ENCODE measurements at places on chromosomes 4 and X.

DNA sequence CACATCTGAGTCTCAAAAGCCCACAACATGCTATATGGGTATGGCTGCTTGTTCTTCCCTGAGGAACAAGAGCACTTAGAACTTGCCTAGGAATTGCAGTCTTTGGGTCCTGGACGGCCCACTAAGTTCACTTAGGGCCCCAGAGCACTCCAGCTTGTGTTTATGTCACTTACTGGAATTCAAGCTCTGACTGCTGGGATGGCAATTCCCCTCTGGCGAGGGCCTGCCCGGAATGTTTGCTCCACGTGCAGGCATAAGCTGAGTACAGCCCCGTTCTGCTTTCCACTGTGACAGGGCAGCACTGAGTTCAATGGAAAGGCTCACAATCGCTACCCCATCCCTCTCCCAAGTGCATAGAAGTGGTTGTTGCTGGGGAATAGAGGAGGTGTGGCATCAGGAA, 25.9 kb upstream of the RASSF6 start:
- DNase-seq = no peak

DNA sequence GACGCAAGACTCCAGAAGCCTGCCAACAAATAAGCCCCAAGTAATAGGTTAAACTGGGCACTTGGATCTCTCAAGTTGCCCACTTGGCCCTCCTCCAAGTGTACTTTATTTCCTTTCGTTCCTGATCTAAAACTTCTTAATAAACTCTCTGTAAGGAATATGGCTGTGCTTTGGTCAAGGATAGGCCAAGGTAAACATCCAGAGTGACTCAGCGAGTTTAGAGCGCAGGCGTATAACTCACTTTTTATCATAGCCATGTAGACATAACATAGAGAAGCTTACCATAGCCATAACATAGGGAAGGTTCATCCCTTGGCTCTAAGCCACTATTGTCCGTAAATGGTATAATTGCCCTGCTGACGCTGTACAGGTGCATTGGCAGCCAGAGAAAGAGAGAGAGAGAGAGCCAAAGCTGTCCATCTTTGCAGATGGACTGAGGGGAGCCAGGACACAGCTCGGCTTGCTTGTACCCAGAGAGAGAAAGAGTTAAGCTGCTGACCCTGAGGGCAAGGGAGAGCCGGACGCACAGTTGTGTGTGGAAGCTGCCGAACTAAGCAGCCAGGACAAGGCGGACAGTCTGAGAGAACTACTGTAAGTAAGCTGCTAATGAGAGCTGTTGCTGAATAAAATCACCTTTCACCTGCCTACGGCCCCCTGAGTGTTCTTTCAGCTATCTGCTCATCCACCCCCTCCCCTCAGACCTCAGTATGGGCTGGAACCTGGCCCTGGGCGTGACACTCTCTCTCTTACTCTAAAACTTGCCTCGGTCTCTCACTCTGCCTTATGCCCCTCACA, 1.8 kb downstream of the TLR1 start:
- no peak for DNase-seq

- no peak for DNase-seq
Observed at GRCh38 chrX:110114260-110114776, 111.4 kb downstream of the TMEM164 start.

GRCh38 chr4:112284662-112285411, 867 bp downstream of the TIFA start:
- DNase-seq = no peak

GRCh38 chr4:26490111-26490959, at the start of gene CCKAR:
CCKAR (minus strand) TSS chr4:26490484; CDS start chr4:26490267, 217 bp downstream.
- DNase-seq = no peak

- DNase-seq = no peak
Observed at GRCh38 chrX:25020905-25021449, 5.2 kb upstream of the ARX start.

- DNase-seq = peak; percentile 9
Observed at GRCh38 chr4:111689214-111689613, 456.0 kb upstream of the FAM241A start.

DNA sequence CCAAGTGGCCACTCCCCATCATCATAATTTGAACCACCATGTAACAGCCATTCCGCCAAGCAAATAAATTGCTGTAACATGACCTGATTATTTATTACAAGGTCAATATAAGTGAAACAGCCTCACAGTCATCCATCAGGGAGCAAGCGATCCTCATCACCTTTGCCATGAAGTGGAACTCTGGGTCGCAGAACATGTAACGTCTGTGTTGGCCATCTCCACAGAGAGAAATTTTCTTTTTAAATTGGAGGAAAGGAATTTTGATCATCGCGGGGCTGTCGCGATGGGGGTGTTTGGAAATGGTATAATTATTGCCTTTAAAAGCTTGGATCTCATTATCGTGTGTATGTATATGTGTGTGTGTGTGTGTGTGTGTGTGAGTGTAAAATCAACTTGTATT, 90.2 kb downstream of the SHOX start:
- no peak for DNase-seq

GRCh38 chrX:124337916-124338315, 5.5 kb downstream of the TEX13D start:
- DNase-seq = no peak

DNA sequence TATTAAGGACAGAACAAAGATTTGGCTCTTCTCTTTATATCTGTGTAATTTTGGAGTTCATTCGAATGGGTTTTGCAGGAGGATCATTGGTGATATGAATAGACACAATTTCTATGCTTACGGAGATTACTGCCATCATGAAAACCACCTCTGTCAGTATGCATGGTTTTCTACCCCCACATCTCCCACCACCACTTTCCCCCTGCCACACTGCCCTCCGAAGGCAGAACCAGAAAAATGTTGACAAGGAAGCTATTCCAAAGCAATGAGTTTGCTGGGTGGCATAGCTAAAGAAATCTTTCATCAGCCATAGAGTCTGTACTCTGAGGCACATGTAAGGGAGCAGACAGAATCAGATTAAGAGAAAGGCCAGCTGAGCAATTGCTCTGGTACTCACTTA, 567.3 kb upstream of the ACTRT1 start:
- no peak for DNase-seq

GRCh38 chr4:83561381-83561780, 25.5 kb downstream of the GPAT3 start:
- no peak for DNase-seq

DNA sequence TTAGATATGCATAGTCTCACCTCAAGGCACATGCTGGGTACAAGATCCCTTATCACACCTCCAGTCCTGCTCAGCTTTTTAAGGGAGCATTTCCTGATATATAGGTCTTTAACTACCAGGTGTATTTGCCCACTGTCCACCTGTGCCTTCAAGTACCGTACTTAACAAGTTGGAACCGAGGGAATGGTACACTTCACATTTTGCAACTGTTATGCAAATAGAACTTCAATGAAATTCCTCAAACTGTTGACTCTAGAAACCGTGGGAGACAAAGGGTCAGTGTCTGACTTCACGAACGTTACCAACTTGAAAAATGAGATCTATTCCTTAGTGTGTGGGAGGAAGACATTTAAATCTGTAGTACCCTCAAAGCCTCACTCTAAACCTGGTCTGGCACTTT, 5.2 kb downstream of the TRIM2 start:
- no peak for DNase-seq

GRCh38 chr4:108352664-108353308, 184.1 kb upstream of the LEF1 start:
- DNase-seq = no peak
